ENCODE measurements at places on chromosomes 3 and 15.

DNA sequence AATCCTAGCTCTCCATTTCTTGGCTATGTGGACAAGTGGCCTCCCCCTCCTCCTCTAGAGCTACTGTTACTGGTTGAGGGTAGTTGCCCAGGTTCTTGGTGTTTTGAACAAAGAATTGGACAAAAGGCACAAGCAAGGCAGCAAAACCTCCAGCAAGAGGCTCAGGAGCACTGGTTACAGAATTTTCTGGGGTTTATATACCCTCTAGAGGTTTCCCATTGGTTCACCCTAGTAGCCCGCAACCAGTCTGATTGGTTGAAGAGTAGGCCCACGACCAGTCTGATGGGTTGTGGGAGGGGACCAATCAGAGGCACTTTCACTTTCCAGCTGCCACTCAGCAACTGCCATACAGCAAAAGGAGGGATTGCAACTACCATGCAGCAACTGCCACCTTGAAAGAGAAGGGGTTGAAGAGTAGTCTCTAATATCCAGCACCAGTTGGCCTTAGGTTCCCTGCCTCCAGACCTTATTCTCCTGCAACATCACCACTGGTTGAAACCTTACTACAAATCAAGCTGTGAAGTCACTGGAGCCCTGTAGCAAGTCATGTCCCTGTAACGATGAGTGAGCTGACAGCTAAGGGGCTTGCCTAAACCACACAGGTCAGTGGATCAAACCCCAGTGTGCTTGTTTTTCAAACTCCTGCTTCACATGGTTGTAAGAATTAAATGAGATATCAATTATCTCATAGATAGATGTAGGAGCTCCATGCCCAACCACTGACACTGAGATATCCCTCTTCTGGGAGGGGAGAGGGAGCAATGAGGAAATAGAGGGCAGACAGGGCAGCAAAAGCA, 2.9 kb upstream of the C15orf39 start:
- DNase-seq, result no peak

DNA sequence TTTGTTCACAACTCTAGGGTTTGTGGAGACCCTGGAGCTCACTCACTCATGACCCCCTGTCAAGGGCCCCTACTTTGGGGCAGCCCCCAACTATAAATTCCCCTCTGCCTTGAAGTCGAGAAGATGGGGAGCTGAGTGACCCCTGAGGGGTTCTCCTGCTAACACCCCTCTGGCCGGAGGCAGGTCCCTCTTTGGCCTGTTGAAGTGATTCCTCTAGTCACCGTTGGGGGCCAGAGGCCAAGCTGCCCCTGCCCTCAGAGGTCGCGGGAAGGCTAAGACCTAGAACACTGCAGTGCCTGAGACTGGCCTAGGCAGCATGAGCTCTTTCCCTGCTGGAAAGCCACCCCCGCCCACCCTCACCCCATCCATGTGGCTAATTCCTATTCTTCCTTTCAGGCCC, 15.4 kb upstream of the SKOR1 start:
- no peak for DNase-seq

GRCh38 chr15:70111203-70112073, 13.7 kb upstream of the TLE3 start:
- DNase-seq, result peak; percentile 75

DNA sequence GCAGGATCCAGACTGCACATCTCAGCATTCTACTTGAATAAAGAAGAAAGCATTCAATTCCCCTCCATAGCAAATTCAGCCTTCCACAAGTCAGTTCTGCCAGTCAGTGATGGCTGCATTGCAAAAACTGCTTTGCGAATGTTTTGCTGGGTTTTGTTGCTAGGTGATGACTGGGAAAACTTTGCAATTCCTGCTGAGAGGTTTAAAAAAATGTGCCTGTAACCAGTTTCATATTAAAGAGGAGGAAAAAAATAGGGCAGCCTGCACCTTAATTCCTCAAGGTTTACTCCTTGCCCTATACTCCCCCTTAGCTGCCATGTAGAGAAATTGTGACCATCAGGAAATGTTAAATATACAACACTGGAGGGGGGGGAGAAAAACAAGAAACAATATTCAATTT, 225.6 kb upstream of the ATP11B start:
- no peak for DNase-seq

DNA sequence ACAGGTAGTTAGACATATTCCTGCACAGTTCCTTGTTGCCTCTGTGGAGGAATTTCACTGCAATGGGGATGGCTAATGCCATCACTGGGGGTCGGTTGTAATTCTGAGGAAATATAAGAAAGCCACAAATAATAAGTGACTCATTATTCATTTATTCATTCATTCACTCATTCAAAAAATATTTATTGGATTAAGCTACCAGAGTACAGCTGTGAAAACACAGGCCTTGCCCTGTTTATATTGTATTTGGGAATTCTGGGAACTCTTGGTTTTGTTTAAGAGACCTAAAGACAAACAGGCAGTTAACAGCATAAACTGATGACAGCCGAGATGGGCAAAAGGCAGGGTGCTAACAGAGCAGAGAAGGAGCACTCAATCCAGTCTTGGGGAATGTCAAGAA, 23.6 kb downstream of the PTX3 start:
- DNase-seq, result no peak

DNA sequence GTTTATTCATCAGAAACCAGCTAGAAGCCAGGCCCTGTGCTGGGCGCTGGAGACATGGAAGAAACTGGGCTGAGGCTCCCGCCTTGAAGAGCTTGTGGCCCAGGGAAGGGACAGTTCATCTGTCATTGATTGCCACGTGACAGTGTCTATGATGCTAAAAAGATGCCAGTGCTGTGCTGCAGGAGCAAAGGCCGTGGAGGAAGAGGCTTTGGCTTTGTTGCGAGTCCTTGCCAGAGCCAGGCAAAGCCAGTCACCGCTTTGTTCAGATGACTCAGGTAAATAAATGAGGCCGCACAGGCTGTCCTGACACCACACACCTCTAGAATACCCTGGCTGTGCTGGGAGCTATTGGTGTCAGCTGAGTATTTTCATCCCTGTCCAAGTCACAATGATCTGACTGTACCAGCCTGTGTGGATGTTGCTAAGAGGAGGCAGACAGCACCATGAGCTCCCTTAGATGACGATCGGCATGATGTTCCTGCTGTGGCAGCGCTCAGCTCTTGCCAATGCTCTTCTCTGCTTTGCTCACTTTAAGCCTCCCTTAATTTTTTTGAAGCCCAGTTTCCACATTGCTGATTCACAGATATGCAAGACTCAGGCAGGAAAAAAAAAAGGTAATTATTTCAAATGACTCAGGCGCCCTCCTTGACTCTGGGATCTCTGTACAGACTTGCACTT, 77.5 kb downstream of the CCNL1 start:
- no peak for DNase-seq

DNA sequence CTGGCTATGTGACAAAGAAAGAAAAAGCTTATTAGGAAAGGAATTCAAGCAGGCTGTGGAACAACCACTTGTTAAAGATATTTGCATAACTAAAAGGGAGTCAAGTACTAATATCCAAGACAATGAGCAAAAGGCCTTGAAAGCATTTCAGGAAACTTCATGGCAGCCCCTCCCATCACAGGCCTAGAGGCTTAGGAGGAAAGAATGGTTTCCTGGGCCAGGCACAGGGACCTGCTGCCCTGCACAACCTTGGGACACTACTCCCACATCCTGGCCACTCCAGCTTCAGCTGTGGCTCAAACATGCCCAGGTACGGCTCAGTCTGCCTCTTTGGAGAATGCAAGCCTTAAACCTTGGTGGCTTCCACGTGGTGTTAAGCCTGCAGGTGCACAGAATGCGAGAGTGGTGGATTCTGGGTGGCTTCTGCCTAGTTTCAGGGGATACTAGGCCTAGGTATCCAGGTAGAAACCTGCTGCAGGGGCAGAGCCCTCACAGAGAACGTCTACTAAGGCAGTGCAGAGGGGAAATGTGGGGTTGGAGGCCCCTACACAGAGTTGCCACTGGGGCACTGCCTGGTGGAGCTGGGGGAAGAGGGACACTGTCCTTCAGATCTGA, 121.6 kb downstream of the OPA1 start:
- DNase-seq, result no peak

GRCh38 chr3:128560768-128561167, 67.8 kb upstream of the GATA2 start:
- no peak for DNase-seq

DNA sequence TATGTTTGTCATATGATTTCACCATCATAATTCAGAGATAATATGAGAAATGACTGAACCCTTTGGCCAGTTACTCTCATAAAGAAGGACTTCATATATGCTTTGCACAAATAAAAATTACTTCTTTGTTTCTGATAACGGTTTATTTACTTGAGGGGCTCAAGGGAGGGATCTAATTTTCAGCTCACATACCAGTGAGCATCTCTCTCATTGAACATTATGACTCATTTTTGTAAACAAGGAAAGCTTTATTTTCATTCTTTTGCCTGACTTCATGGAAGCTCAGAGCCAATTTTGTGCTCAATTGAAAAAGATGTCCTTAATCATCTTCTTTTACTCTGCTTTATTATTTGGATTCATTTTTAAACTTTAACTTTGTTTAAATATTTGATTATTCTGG, 5.8 kb downstream of the NLGN1 start:
- DNase-seq, result no peak

All from NCI-H526 treated with DMSO at 0.1 percent for 48 hours (cell line).